ENCODE measurements at places on chromosomes 1 and 21. TPM values are rescaled to one million over a fixed set of nuclear protein-coding genes. Genes with fewer than 3 reads are reported as not detected.

DNA sequence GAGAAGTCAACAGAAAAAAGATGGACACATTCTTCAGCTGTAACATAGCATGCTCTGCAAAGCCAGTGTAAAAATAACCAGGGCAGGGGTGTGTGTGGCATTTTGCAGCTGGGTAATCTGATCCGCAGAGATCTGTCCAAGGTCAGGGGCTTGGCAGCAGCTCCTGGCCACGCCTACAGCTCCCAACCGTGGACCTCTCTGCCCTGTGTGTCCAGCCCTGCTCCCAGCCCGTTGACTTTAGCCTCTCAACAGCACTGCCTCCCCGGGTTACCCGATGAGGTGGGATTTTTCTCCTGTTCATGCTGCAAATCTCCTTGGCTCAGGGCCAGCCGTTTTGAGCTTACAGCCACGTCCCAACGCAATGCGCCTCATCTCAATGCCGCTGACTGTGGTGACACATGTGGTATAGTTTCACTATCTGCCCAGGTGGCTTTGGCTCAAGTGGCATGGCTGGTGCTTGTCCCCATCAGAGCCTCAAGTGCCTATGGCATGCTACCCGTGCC, 68.1 kb downstream of the VWA5B1 start:
- no peak for DNase-seq

- DNase-seq, result no peak
These were observed 453.8 kb downstream of the NEGR1 start for GRCh38 chr1:71828431-71829012.

Gene C8A
- total RNA-seq, result not detected

Gene KCNH1
- not detected for total RNA-seq

Gene CD1D
- 2.0 TPM for total RNA-seq

GRCh38 chr1:43058545-43059360, 100.1 kb upstream of the SLC2A1 start:
- DNase-seq, result no peak

DNA sequence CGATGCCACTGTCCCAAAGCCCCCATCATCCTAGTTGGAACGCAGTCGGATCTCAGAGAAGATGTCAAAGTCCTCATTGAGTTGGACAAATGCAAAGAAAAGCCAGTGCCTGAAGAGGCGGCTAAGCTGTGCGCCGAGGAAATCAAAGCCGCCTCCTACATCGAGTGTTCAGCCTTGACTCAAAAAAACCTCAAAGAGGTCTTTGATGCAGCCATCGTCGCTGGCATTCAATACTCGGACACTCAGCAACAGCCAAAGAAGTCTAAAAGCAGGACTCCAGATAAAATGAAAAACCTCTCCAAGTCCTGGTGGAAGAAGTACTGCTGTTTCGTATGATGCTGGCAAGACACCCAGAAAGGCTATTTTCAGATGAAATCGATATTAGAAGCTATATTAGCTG, 8.1 kb downstream of the RHOU start:
- DNase-seq, result no peak

- no peak for DNase-seq
These were observed 6.0 kb downstream of the DYNLT5 start for GRCh38 chr1:66758241-66758755.

GRCh38 chr1:114114185-114115094, 39.2 kb downstream of the SYT6 start:
- no peak for DNase-seq

Gene HAO2
- not detected for total RNA-seq

DNA sequence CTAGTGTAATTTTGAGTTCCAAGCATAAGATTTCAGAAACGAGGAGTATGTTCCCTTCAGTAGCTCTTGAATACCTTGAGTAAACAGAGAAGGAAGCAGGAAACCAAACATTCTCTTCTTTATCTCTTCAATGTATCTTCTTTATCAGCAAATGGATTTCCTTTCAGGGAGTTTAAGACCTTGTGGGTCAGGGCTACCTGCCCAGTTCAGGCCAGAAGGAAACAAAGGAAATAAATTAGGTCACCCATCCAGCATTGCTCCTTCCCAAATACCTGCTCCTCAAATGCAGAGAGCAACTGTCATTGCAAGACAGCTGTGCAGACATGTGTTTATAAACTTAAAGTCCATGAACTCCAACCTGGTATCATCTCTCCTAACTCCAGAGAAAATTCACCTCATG, 130.1 kb upstream of the SOD1 start:
- no peak for DNase-seq

Gene FCRLB
- 0.63 TPM for total RNA-seq

GRCh38 chr1:240522122-240522822, 89.7 kb downstream of the GREM2 start:
- no peak for DNase-seq

- no peak for DNase-seq
These were observed 28.1 kb downstream of the FAM89A start for GRCh38 chr1:231011963-231012362.
